AG08395 (cell line): ENCODE measurements at places on chromosomes 7 and 10.

DNA sequence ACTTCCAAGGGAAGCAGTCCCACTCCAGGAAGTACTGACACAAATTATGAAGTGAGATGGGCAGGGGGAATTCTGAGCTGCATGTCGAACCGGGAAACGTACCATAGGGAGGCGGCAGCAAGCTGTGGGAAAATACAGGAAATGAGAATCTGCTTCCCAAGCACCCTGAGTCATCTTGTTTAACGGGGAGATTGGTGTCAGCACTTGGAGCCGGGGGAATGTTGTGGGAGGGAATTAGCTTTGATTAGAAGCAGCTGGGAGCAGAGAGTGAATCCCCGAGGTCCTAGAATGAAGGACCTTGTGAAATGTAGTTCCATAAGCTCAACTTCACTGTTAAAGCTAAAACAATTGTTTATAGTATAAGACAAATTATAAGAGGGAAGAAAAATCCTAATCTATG, 141.4 kb upstream of the PRKCQ start:
- peak; percentile 95 for DNase-seq

DNA sequence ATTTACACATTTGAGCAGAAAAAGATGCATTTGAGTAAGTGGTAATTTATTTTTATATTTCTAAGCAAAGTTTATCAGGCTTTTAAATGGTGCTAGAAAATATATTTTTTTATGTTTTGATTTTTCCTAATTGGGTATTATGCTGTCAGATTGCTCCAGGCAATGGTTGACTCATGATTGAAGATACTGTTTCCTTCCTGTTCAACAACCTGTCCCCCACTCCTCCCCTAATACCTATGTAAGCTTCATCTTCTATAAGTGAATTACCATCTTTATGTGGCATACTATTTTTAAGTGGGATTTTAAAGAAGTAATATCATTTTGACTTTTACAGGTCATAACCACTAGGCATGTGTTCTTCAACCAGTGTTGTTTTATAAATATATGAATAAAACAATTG, 21.4 kb downstream of the TSPAN13 start:
- no peak for DNase-seq

DNA sequence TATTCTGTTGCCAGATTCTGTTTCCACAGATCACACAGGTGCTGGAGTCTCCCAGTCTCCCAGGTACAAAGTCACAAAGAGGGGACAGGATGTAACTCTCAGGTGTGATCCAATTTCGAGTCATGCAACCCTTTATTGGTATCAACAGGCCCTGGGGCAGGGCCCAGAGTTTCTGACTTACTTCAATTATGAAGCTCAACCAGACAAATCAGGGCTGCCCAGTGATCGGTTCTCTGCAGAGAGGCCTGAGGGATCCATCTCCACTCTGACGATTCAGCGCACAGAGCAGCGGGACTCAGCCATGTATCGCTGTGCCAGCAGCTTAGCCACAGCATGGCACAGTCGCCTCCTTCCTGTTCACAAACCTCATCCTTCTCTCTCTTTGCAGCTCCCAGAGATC, 237.5 kb upstream of the PRSS1 start:
- no peak for DNase-seq

DNA sequence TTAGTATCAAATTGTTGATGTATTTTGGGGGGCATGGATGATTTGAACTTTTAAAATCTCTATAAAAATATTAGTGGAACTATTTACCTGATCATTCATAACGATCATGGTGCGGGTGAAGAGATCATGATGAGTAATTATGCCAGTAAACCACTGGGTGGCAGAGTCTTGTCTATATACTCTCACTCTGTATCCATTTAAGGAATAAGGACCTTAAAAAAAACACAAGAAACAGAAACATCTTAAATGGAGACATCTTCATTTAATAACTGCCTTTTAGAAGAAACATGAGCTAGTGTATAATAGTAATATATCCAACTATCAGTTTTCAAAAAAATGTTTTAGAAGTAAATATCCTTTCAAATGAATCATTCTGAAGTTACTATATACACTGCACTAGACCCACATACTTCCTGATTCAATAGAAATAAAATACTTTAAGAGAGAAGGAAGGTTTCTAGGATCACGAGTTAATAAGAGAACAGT, 84.0 kb downstream of the NRBF2 start:
- peak; percentile 35 for DNase-seq

DNA sequence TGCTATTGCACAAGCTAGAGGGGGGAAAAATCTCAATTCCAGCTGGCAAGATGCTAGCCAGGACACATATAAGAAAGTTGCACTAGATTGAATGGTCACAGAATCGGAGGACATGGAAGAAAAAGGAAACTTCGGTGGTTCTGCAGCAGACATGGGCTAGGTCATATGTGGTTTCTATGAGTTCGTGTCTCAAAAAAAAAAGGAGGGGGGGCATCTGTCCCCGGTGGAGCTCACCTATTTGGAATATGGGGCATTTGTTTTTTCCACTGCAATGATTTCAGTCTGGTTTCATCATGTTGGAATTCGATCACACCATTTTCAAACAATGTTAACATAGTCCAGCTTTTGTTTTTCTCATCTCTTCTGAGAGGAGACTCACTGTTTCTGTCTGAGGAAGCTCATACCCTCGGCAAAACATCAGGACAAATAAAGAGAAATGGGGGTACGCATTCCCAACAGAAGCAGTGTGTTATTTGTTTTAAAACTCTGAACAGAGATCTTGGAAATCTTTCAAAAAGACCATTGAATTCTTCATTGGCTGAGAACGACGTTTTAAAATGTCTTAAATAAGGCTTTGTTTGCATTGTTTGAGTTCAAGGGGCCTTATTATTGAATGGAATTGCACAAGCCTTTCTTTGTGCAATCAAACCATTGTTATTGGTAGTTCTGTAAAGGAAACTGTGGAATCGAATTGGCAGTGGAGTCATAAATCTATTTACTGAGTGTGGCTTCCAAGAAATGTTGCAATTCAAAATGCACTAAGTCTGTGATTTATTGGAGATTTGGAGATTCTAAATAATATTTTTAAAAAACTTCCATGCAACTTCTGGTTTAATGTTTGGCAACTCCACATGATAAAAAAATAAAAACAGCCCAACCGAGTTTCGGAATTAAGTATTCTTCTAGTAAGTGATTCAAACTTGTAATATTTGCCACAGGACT, 173.2 kb downstream of the RTKN2 start:
- DNase-seq = peak; percentile 29

DNA sequence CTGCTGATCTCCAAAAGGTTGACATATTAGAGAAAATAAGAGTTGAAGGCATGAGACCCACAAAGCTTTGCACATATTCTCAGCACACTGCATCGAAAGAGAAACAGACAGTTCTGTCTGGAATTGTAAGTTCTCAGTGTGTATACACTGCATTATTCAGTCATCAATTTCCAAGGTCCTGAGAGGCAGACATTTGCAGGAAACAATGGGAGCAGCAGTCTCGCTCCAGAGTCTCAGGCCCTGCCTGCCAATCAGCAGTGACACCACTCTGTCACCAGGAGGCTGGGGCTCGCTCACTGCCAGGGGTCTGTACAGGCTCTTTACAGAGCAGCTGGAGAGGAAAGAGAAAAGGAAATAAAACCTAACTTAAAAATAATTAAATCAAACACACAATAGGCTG, 36.3 kb downstream of the JAZF1 start:
- DNase-seq = no peak

DNA sequence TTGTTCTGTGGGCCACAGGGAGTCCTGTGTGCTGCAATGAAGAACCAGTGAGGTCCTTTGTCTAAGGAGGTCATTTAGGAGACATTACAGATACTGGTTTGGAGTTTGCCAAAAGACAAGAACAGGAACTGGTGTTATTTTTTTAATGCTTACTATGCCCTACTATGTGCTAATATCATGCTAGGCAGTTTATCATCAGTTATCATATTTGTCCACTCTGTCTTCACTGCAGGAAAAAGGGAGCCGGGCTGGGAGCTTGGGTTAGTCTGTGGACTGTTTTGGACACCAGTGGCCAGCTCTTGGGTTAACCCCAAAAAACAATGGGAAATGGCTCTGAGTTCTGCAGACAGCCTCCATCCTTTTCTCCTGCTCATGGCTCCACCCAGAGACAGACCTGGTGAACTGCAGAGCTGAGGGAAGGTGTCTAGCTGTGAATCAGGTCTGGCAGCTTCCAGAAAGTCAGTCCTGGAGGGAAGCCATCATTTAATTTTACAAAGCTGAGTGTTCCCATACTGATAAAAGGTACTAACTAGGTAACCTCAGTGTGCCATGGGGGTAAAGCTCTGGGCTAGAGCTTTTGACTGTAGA, 101.2 kb upstream of the ZNF746 start:
- peak; percentile 61 for DNase-seq

- DNase-seq = peak; percentile 78
Observed at GRCh38 chr10:67779465-67780203, 58.4 kb downstream of the DNAJC12 start.

- no peak for DNase-seq
Observed at GRCh38 chr10:77889277-77889903, 37.2 kb downstream of the DLG5 start.

DNA sequence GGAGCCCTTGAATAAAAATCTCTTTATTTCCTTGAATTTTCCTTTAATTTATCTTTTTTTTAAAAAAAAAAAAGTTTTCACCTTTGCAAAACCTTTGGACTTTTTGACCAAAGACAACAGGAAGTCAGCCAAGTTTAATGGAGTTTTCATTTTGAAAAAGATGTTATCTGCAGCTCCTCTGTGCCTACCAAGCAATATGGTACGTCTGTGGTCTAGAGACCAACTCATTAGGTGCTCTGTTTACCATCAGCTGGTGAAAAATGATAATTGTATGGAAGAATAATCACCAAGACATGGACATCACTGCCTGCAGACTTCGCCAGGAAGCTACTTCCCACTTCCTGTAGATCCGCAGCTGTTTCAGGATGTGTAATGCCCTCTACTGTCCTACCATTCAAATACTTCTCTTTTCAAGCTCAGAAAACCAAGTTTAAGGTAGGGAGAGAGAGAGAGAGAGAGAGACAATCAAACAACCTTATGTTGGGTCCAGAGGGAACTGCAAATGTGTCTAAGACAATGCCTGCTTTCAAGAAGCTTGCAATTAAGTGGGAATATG, 18.7 kb downstream of the PLXNA4 start:
- DNase-seq = no peak

GRCh38 chr7:82821037-82821436, 341.6 kb downstream of the PCLO start:
- no peak for DNase-seq

DNA sequence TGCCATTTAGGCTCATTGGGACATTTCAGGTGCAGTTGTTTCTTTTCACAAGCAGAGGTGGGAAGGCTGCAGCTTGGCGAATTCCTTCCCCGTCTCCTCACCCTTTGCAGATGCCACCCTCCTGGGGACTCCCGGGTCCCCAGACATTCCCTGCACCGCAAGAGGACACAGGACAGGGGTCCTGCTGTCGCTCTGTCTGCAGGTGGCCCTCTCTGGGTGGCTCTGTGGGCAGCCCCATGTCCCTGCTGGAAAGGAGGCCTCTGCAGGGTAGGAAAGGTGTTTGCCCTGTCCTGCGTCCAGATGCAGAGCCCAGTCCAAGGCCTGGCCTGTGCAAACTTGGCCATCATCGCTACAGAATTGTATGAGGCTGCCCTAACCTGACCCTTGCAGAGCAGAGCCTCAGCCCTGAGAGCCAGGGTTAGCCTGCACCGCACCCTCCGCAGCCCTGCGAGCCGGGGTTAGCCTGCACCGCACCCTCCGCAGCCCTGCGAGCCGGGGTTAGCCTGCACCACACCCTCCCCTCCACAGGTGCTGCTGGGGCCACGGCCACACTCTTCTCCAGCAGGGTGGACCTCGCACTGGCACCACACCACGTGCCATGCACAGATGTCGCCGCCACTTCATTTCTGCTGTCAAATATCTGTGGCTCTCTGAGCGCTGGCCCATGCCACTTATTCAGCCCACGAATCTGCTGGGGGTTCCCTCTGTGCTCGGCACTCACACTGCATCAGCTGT, 61.0 kb downstream of the CFAP46 start:
- no peak for DNase-seq

GRCh38 chr7:24812305-24812945, 55.2 kb upstream of the GSDME start:
- peak; percentile 66 for DNase-seq

DNA sequence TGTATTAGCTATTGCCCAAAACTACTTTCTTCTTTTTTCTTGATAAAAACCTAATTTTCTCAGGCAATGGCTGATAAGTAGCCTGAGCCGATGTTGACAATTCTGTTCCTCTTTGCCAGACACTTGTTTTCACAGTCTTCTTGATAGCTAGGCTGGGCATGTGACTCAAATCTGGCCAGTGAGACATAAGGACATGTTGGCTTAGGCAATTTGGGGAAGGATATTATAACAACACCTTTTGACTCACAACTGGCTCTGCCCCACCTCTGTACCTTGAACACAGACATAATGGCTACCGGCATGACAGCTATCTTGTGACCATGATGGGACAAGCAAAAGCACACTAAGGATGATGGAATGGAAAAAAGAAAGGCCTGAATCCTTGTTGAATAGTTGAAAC, 72.9 kb upstream of the GPR22 start:
- DNase-seq = no peak

DNA sequence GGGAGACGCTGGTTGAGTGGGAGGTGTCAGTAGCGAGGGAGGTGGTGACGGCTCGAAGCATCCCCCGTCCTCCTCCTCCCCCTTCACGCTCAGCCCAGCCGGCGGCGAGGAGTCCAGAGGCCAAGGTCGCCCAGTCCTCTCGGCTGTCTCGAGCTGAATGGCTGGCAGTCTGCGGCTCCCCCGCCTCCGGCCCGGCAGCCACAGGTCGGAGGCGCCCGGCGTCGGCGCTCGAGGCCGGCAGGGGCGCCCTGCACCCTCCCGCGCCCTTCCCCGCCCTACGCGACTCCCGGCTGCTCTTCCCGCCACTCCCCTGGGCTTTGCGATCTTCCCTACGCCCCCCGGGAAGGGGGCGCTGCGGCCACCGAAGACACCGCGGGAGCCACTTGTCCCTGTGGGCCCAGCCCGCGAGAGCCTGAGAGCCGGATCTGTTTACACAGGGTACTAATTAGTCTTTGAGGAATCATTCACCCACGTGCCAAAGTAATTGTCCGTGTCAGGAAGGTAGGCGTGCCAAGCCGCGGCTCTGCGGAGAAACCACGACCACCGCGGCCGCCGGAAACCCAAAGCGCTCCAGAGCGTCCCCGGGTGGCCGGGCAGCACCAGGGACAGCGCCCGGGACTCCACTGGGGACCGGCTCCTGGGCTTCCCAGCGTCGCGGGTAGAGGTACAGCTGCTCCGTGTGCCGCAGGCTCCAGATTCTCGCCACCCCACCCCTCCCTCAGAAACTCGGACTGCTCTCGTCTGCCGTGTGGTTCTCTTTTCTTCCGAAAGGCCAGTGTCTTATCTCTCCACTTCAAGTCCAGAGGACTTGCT, at the start of gene NXPH1:
Gene NXPH1 (plus strand): TSS at position 133 of the 813 bp plus-strand sequence.
- peak; percentile 10 for DNase-seq
